ENCODE measurements at places on chromosomes 3 and 15.

DNA sequence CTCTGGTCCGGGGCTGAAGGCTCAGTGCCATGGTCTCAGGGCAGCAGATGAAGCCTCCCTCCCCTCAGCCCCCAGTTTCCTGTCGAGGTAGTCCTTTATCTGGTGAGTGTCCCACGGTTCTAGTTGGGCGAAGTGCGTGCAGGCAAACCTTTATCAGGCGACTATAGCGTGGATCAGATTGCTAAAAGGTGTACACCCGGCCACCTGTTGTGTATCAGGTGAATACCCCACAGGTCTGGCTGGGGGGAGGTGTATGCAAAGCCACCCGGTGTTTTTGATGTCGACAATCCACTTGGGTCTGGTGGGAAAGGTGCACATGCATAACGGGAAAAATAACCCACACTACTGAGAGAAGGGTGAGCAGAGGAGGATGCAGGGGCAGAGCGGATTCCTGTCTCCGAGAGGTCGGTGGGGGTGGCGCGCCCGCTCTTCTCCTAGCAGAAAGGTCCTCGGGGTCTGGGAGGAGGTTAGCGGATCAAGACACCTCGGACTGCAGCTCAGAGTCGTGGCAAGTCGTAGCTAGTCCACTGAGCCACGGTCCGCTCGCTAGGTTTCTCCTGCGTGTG, 507 bp downstream of the SLC12A6 start:
- DNase-seq, result no peak

- DNase-seq, result peak; percentile 63
Measured at GRCh38 chr3:132554437-132554836, 42.6 kb upstream of the ACKR4 start.

DNA sequence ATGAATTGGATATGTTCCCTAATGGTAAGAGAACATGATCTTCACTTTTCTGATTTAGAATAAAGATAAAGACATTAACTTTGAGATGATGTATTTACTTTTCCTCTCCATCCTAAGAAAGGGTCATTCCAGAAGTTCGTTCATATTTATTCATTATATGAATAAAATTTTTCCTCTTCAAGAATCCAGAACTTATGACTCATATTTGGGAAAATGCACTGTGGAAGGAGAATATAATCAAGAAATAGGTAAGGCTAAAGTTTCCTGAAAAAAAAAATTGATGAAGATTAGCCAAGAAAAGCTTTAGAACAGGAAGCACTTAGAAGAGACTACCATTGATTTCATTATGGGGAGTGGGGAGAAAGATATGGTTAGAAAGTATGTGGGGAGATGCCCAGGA, 36.5 kb upstream of the CBLB start:
- DNase-seq, result no peak

DNA sequence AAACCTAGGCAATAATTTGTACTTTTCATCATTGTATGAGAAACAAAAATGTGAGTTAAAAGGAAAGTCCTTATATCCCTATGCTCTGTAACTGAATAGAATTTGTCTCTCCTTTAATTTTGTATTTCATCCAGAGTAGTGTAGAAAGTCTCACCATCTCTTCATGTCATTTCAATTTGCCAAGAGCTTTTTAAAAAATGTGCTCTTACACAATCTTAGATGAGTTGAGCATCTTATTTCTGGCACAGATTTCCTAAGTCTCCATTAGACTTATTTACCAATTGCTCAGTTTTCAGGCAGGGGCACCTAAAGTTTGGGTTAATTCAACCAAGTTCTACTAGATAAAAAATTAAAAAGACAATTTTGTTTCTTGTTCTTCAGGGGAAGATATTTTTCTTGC, 201.5 kb upstream of the RBMS3 start:
- DNase-seq, result no peak

DNA sequence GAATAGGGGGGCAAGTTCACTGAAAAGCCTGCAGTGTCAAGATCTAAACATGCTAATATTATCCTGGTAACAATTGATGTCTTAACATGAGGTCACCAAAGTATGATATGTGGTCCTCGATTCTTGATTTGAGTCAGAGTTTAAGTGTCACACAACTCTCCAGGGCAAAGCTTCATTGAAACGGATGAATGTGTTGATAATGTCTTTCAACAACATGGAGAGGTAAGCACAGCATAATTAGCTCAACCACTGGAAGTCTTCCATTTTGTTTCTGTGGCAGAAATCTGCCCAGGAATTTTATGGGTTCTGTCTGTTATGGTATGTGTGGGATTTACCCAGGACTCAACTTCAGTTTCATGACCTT, 591.5 kb downstream of the ZNF385D start:
- DNase-seq, result no peak
